HTR-8/SVneo (cell line): ENCODE measurements at places on chromosomes 1 and 21.

- DNase-seq, result no peak
These were observed 6.5 kb downstream of the ENO1 start for GRCh38 chr1:8871965-8872399.

- no peak for DNase-seq
These were observed 8.2 kb upstream of the RCSD1 start for GRCh38 chr1:167621780-167622313.

GRCh38 chr1:32142446-32143301, 34.8 kb downstream of the KPNA6 start:
- DNase-seq, result no peak

GRCh38 chr1:240854367-240854766, 242.4 kb upstream of the GREM2 start:
- DNase-seq, result peak; percentile 14

DNA sequence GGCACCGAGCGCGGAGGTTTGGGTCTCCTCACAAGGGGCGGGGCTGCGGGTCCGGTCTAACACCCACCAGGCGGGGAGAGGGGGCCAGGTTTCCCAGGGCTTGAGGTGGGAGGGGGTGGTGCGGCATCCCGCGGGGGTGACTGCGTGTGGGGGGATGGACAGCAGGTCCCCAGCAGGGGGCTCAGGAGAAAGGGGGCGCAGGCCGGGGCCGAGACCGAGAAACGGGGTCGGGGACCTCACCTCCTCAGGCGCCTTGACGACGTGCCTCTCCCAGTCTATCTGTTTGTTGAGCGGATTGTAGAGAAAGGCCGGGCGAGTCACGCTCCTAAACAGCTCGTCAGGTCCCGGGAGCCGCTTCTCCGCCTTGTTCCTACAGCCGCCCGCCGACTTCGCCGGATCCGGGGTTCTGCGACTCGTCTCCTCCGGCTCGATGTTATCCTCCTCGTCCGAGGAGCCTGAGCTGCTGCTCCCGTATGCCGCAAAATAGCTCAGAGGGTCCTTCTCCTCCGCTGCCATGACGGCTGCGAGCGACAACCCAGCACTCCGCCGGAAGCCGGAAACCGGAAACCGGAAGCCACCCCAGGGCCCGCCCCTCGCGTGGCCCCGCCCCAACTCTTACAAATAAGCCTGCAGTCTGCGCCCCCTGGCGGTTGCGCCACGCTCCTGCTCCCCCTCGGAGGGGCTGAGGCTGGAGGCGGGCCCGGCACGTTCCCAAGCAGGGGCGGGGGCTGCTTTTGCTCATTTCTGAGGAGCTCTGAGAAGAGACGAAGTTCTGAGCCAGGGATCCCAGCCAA, at the start of gene C1orf52:
TSS of gene C1orf52 (minus strand) at position 545 of the 794 bp plus-strand sequence. CDS start at position 516, 29 bp downstream.
- DNase-seq, result peak; percentile 73

DNA sequence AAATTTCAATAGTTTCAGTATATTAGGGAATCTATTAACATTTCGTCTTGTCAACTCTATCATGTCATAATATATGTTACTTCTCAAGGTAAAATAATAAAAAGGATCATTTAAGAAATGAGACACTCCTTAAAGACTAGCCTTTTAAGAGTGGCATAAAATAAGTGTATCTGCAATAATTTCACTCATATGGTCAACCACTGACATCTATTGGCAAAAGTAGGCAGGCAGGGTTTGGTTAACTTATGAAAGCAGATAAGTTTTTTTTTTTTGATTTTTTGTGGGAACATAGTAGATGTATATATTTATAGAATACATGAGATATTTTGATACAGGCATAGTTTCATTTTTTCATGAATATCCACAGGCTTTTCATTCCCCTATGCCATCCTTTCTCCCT, 5.5 kb upstream of the RGS21 start:
- DNase-seq, result peak; percentile 23

- DNase-seq, result no peak
These were observed 3.8 kb downstream of the DYRK1A start for GRCh38 chr21:37370152-37371040.

GRCh38 chr1:53625049-53625448, 113.9 kb downstream of the GLIS1 start:
- DNase-seq, result no peak

- no peak for DNase-seq
These were observed 513.0 kb downstream of the NUF2 start for GRCh38 chr1:163834778-163835177.

DNA sequence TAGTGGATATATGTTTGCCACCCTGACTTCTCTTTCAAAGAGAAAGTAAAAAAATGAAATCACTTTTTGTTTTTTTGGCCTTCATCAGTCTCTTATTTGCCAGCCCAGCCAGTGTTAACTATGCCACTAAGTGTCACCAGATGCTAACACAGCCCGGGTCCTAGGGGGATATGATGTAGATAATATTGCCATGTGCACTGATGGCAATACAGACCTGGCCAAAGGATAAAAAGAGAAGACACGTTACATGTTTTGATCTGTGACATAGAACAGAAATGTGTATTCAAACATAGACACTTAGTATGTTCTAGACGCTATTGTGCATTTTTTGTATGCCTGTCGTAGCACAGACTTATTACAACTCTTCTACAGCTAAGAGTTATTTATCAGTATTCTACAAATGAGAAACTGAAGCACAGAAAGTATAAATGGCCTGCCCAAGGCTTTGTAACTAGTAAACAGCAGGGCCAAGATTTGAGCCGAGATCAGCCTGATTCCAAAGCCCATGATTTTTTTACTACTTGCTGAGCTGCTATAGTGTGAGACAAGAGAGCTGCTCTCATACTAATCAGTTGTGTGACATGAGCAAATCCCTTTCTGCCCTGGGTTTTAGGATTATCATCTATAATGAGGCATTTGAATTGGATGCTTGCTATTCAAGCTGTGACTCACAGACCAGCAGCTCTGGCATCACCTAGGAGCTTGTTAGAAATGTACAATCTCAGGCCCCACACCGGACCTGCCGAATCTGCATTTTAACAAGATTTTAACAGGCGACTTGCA, 6.3 kb downstream of the LRRC53 start:
- DNase-seq, result no peak

- no peak for DNase-seq
These were observed 120.1 kb upstream of the CAMK1G start for GRCh38 chr1:209463441-209463840.

DNA sequence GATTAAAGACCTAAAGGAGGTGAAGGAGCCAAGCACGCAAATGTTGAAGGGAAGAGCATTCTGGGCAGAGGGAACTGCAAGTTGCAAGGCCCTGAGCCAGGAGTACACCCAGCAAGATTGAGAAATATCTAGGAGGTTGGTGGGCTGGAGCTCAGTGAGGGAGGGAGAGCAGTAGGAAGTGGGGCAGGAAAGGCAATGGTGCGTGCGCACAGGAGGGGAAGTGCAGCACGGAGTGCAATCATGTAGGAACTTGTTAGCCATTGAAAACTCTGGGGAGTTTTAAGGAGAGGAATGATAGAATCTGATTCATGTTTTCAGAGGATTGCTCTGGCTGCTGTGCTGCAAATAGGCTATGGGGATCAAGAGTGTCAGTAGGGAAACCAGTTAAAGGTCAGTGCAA, 13.2 kb upstream of the IGSF3 start:
- DNase-seq, result no peak

- DNase-seq, result peak; percentile 26
These were observed 5.8 kb downstream of the IFI16 start for GRCh38 chr1:159015440-159015909.

DNA sequence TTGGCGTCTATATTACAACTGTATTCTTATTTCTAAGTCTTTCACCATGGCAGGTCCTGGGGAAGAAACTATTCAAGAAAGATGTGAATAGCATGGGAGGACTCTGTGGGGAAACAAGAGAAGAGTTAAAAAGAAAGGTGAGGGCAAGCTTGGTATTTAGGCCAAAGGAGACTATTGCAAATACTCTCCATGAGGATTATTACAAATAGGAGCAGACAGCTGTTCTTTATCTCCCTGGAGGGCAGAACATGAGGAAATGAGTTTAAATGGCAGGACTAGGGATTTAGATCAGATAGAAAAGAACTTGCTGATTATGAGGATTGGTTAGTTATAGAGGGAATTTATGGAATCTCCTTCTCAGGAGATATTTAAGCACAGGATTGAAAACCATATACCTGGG, 186.8 kb downstream of the CDC7 start:
- DNase-seq, result no peak

GRCh38 chr21:38716942-38717341, 88.8 kb upstream of the ETS2 start:
- DNase-seq, result no peak

DNA sequence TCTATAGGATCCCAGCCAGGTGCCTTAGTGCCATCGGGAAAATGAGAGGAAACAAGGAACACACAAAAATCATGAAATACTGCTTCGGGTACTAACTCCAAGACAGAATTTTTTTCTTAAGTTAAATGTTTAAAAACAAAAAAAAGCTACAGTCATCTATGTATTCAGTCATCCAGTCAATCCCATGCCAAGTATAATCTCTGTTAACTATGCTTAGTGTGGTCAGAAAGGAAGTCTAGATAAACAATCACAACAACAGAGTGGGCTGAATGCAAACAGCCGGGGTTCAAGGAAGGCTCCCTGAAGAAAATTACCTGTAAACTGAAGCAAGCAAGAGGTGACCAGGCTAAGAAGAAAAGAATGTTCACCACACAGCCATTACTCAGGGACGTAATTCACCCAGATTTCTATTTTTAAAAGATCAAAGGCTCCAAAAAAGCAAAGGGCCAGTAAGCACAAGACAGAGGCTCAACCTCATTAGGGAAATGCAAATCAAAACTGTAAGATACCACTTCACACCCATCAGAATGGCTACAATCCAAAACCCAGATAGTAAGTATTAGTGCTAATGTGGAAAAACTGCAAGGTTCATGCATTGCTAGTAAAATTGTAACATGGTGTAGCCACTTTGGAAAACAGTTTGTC, 53.0 kb downstream of the RERE start:
- DNase-seq, result no peak

DNA sequence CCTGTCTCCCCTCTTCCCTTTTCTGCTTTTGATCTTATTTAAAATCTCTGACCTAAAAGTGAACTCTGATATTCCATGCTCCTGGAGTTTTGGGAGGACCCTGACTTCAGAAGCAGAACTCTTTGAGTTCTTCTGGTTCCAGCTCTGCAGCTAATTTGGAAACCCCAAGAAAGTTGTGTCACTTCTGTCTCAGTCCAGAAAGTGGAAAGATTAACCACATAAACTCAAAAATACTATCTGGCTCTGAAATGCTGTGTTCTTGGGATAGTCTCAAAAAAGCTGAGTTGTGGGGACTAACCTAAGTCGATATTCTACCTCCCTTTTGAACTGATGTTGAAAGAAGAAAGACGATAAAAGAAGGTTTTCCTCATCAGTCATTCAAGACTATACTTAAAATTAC, 59.8 kb downstream of the ITPKB start:
- no peak for DNase-seq

GRCh38 chr1:28064064-28064463, 24.3 kb downstream of the EYA3 start:
- peak; percentile 37 for DNase-seq

- DNase-seq, result no peak
These were observed 45.2 kb downstream of the C8B start for GRCh38 chr1:56920591-56921001.

GRCh38 chr1:16155537-16156410, at the start of gene EPHA2:
Gene EPHA2 (minus strand): TSS chr1:16156069. CDS start chr1:16155932, 137 bp downstream.
- DNase-seq, result peak; percentile 87

GRCh38 chr1:45840704-45841103, 37.3 kb downstream of the MAST2 start:
- no peak for DNase-seq

DNA sequence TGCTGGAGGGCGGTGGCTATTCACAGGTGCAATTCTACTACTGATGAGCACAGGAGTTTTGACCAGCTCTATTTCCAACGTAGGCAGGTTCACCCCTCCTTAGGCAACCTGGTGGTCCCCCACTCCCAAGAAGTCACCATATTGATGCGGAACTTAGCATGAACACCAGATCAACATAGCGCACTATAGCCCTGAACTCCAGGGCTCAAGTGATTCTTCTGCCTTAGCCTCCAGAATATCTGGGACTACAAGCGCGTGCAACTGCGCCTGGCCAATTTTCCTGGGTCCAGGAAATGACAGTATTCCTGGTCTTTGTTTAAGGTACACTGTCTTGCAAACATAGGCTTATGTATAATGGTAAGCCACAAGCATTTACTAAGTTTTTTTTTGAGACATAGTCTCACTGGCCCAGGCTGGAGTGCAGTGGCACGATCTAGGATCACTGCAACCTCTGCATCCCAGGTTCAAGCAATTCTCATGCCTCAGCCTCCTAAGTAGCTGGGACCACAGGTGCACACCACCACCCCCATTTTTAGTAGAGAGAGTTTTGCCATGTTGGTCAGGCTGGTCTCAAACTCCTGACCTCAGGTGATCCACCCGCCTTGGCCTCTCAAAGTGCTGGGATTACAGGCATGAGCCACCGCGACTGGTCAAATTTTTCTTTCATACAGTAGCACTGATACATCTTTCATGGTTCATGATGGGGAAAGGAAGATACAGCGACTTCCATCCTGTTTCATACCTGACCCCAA, 12.6 kb downstream of the MCL1 start:
- no peak for DNase-seq

- no peak for DNase-seq
These were observed 813 bp upstream of the SFT2D2 start for GRCh38 chr1:168224991-168225390.

GRCh38 chr1:204041232-204041767, 31.6 kb upstream of the SOX13 start:
- no peak for DNase-seq
